Suprapubic skin (tissue), 4 donors: ENCODE measurements at places on chromosomes 5 and 9.

DNA sequence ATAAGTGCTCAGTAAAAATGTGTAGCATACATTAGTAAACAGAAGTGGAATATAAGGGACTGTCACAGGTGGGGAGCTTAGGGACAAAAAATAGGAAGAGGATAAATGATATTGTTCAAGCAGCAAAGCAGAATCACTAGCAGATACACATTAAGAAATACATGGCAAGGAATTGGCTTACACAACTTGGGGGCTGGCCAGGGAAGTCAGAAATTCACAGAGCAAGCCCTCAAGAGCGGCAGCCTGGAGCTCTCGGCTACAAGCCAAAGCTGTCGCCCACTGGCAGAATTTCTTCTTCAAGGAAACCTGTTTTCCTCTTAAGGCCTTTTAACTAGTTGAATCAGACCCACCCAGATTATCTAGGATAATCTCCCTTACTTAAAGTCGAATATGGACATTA is 73.0 kb upstream of the SMIM23 start:
- peak; percentile 40 for DNase-seq

DNA sequence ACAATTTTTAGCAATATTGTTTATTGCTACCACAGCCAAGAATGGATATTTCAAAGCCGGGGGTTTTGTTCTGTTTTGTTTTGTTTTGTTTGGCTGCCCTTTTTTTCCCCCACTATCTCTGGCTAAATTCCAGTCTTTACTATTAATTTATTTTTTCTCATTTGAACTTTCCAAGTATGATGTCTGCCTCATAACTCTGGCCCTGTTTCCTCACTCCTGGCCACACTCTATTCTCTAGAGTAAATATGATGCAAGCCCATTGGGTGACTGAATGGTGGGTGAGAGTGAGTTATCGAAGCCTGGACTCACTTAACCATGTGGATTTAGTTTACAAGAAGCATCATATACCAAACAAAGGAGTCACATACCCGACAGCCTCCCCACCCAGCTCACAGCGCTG is 41.9 kb downstream of the WDR36 start:
- DNase-seq, result no peak

DNA sequence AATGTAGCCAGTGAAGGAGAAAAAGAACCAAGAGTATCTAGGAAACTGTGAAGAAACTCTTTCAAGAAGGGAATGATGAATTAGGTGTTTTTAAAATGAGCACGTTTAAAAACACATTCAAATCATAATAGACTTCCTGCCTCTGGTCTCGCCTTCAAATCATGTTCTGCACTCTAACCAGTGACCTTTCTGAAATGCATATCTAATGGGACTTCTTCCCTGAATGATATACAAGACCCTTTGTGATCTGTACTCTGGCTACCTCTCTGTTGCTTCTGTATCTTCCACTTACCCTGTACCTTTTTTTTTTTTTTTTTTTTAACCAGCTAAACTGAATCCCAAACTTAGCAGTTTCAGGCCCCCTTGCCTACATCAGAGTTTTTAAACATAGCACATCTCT is 19.5 kb downstream of the SRFBP1 start:
- DNase-seq, result no peak

- DNase-seq, result no peak
These were observed 16.3 kb upstream of the LTC4S start for GRCh38 chr5:179777456-179777855.

DNA sequence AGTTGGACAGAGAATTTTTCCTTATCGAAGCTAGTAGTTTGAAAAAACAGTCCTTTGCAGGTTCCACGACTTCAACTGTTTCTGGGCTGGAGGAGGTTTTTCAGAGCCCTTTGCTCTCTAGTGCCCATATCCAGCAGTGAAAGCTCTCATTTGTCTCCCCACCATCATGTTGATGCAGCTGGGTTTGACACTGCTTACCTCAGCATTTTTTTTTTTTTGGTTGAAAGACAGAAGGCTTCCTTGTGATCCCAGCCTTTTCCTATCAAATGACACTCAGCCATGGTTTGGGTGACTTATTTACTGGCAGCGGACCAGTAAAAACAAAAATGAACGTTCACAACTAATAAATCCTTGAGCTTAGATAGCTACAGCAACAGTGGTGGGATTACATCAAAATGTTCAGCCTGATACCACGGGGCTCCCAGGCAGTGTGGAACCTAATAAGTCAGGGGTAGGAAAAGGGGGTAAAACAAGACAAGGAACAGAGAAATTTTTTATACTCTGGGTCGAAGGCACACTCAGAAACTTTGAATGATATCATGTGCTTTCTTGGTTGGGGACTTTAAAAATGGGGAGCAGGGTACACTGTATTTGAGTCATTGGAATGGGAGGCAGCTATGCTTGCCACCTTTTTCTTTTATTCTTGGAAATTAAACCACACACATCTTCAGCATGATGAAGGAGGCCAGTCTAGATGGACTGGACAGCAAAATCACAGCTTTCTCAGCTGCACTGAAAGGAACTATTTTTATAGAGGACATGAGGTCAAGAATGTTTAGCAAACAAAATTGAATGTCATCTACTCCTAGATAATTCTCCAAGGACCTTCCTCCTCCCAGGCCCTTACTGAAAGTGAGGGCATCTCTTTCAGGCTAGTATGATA is 308.9 kb upstream of the MPDZ start:
- DNase-seq, result no peak

DNA sequence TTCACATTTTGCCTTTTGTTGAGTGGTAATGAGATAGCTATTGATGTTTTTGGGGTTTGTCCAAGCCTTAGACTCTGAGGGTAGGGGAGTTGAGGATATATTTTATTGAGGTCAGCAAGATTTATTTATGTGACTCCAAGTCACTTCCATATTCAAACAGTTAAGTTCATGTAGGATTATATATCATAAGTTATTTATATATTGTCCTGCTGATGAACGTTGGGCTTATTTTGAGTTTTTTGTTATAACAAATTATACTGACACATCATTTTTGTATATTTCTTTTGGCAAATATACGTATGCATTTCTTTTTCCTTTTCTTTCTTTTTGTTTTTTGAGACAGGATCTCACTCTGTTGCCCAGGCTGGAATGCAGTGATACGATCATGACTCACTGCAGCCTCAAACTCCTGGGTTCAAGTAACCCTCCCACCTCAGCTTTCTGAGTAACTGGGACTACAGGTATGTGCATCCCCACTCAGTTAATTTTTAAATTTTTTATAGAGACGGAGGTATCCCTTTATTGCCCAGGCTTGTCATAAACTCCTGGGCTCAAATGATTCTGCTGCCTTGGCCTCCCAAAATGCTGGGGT is 23.5 kb upstream of the IL12B start:
- DNase-seq, result no peak

DNA sequence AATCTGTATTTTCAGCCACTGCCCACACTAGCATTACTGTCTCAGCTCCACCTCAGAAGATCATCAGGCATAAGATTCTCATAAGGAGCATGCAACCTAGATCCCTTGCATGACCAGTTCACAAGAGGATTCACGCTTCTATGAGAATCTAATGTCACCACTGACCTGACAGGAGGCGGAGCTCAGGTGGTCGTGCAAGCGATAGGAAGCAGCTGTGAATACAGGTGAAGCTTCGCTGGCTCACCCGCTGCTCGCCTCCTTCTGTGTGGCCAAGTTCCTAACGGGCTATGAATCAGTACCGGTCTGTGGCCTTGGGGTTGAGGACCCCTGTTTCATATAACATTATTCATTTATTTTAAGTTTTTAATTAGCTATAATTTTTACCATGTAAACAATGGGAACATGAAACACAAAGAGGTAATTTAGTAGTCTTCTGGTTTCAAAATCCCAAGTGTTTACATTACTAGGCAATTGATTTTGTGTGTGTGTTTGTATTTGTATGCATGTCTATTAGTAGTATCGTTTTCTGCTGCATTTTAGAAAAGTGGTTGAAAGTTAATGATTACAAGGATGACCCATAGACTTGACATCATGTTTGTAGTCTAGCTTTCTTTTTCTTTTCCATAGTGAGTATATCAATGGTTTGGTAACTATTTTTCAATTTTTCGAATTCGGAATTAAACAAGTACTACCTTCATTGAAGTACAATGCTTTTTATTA is 159.4 kb downstream of the TENT4A start:
- no peak for DNase-seq

GRCh38 chr5:121315786-121316185 is 535.9 kb upstream of the FTMT start:
- DNase-seq, result no peak

- no peak for DNase-seq
These were observed 24.3 kb upstream of the RPS14 start for GRCh38 chr5:150473673-150474358.

DNA sequence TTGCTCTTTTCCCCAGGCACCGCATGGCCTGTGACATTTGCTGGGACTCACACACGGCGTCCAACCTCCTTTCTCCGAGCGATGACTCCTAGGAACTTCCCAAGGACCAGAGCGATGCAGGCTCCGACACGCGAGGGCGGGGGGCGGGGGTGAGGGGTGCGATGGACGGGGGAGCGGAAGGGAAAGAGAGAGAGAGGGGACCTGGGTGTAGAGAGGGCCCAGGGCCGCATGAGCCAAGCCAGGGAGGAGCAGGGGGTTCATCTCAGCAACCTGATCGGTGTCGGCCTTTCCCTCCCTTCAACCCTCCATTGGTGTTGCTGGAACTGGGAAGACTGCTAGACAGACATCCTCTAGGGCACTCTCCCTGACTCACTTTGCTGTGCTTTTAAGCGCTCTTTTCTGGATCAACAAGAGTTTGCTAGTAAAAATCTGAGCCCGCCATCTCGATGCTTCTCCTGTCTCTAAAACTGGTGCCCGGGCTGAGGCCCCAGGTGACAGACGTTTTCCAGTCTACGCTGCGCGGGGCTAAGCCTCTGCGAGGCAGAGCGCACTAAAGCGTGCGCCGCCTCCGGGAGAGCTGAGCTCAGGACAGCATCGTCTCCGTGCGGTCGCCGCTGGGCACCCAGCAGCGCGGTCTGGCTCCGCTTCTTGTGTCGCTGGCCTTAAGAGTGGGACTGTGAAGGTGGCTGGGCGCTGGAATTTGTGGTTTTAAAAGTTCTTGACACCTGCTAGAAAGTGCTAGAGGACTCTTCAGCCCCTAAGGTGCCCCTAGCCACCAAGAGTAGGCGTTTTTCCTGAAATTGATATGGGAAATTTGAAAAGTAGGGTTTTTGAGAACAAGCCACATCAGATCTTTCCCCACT is 1.0 kb upstream of the TSLP start:
- no peak for DNase-seq

DNA sequence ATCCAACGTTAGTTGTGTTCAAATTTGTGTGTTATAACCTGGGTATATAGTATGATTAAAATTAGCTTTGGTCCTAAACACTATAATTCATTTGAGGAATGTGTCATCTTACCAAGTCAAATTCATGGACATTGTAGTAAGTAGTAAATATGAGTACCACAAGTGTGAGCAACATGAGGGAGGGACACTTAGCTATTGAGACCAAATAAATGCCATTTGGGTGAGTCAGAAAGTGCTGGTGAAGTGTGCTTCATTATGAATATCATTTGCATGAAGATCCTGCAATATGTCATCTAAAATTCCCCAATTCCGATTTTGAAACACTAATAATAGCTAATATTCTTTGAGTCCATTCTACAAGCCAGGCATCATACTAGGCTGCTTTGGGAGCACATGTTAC is 336.7 kb upstream of the KIF2A start:
- no peak for DNase-seq

DNA sequence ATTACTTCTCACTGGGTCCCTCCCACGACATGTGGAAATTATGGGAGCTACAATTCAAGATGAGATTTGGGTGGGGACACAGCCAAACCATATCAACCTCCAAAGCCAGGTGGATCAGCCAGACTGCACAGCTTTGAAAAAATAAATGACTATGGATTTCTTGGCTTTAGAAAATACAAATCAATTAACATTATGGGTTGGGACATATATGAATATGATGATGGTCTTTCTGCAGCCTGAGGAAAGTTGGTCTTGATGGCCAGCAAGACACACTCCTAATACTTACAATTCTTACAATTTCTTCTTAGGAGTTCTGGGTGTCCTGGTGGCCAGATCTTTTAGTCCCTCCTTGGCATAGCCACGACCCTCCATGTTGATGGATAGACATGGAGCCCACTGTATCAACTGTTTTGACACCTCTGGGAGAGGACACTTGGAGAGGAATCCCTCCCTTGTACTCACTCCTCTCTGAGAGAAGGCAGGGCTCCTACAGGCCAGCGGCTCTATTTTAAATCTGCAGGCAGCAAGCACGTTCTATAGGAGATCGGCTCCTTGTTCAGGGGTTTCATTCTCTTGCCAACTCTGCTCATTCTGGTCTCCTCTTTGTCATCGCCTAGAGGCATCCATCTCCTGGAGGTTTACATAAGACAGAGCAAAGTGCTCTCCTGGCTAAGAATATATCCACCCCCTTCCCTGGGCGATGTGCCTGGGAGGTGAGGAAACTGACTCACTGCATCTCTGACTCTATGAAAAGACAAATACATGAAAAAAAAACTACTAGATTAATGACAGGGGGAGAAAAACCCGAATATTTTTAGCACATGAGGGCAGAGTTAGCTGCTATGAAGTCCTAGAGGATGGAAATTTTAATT is 145.9 kb downstream of the CARTPT start:
- no peak for DNase-seq

GRCh38 chr5:118793091-118793490 is 195.3 kb downstream of the DTWD2 start:
- no peak for DNase-seq

GRCh38 chr9:71072587-71072986 is 48.8 kb downstream of the TRPM3 start:
- no peak for DNase-seq

GRCh38 chr5:96088706-96089498 is 127.3 kb upstream of the ELL2 start:
- DNase-seq, result no peak

- no peak for DNase-seq
These were observed 1.3 kb downstream of the ARSB start for GRCh38 chr5:78983601-78984438.

GRCh38 chr5:172743112-172743959 is 27.7 kb downstream of the DUSP1 start:
- no peak for DNase-seq

DNA sequence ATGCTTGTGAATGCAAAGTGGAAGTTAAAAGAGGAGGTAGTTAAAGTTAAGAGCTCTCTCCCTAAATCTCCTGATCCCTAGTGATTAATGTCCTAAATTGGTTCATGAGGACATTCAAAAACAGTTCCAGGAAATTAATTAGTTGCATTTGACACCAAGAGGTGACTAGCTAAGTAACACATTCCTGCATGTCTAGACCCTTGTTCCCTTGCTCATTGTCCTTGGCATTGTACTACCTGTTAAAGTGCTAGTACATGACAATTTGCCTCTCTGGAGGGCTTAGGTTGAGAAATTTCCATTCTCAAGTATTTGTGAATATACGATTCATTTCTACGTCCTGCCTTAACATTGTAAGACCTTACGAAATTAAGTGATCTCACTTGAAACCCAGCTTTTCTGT is 278.6 kb upstream of the CDH10 start:
- no peak for DNase-seq
